ENCODE measurements at places on chromosomes 3 and 15.

DNA sequence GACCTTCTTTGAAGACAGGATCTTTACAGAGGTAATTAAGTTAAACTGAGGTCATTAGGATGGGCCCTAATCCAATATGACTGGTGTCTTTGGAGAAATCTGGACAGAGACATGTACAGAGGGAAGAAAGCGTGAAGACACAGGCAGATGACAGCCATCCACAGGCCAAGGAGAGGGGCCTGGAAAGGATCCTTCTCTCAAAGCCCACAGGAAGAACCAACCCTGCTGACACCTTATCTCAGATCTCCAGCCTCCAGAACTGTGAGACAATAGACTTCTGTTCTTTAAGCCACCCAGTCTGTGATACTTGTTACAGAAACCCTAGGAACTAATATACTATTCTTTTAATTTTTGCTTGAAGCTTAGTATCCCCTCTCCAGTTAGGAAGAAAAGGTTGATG, 74.2 kb downstream of the WDR76 start:
- no peak for DNase-seq
- peaks cover 2% of the 10 kb centered on the region for H3K36me3 ChIP-seq
- H3K4me1 ChIP-seq: peaks cover 3% of the 10 kb centered on the region
- H3K4me3 ChIP-seq: no peak overlapping the region
- H3K27ac ChIP-seq: no peak overlapping the region

DNA sequence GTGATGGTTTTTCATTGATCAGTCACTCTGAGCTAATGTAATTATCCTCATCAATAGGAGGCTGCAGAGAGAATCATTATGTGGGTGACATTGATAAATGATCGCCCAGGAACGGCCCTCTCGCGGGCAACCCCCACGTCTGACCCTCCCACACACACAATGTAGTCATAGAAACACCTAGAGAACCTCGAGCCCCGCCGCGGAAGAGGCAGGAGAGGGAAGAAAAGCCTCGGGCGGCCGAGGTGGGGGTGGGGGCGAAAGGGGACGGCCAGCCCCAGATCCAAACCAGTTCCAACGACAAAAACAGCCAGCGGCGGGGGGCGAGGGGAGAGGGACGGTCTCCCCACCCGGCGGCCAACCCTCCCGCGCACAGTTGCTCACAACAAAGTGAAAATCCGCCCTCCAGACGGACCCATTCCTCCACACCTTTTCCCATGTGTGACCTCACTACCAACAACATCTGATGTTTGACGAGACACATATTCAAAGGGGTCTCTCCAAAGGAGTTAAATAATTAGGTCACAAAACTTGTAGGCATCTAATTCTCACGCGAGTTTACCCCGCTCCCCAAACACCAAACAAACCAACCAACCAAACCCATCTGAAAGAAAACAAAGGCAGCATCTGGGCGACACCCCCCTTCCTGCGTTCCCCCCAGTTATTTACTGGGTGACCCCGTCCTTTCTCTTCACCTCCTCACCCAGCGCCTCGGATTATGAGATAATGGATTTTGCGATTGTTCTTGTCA, 213.0 kb downstream of the MEIS2 start:
- H3K27me3 ChIP-seq: peaks cover 75% of the 10 kb centered on the region
- H3K4me3 ChIP-seq: no peak overlapping the region
- H3K36me3 ChIP-seq: no peaks in the 10 kb centered on the region
- no peaks in the 10 kb centered on the region for H3K4me1 ChIP-seq
- H3K27ac ChIP-seq: no peak overlapping the region

- peaks cover 12% of the 10 kb centered on the region for H3K36me3 ChIP-seq
- peak overlapping the region; percentile 83 for H3K4me3 ChIP-seq
- H3K27me3 ChIP-seq: no peaks in the 10 kb centered on the region
These were observed 57.0 kb downstream of the IQSEC1 start for GRCh38 chr3:13016083-13016720.

DNA sequence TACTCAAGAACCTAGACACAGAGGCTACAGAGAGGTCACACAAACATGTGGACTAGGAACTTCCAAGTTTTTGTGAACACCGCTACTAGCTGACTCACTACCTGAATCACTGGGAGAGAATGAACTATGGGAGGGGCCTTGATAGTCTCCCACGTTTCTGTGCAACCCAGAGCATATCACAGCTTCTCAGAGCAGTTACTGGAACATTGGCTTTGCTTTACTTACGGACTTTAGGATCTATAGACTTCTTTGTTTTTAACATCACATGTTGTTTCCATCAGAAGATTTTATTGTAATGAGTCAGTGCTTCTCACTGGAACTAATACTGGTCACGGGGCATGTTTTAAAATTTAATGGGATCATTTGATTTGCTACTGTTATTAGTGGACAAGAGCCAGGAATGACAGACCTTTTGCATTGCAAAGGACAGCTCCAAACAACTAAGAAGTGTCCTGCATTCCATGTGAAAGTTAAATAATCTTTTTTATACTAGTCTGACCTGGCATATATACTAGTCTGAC, 35.6 kb downstream of the RTP4 start:
- DNase-seq: no peak
- peaks cover 22% of the 10 kb centered on the region for H3K27me3 ChIP-seq
- H3K27ac ChIP-seq: no peak overlapping the region
- no peak overlapping the region for H3K4me3 ChIP-seq

GRCh38 chr15:57401546-57401945, 25.2 kb downstream of the CGNL1 start:
- DNase-seq: no peak
- no peak overlapping the region for H3K4me3 ChIP-seq
- peaks cover 6% of the 10 kb centered on the region for H3K27me3 ChIP-seq

DNA sequence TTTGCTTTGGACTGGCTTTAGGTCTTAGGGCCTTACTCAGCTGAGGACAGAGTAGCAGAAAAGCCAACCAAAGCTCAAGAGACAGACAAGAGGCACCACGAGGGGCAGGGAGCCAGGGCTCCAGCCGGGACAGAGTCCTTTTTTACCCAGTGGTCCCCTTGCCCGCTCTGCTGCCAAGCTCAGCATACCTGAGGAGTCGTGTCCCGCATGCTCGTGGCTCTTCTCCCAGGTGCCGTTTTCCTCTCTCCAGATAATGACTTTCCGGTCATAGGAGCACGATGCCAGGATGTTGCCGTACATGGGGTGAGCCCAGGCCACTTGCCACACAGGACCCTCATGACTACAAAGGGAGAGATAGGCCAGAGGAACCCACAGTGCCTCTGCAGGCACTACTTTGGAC, 8.5 kb downstream of the SEC13 start:
- H3K27me3 ChIP-seq: no peaks in the 10 kb centered on the region
- DNase-seq: no peak
- no peak overlapping the region for H3K4me3 ChIP-seq
- peaks cover 4% of the 10 kb centered on the region for H3K4me1 ChIP-seq

DNA sequence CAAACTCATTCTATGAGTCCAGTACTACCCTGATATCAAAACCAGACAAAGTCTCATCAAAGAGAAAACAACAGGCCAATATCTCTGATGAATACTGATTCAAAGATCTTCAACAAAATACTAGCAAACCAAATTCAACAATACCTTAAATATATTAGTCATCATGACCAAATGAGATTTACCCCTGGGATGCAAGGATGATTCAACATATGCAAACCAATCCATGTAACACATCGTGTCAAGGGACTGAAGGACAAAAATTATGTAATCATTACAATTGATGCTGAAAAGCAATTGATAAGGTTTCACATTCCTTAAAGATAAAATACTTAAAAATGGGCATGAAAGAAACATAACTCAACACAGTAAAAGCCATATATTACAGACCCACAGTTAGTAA, 1476.9 kb downstream of the SI start:
- H3K4me3 ChIP-seq: no peak overlapping the region
- no peaks in the 10 kb centered on the region for H3K36me3 ChIP-seq
- no peak for DNase-seq
- no peaks in the 10 kb centered on the region for H3K4me1 ChIP-seq

GRCh38 chr3:186067360-186068242, 41.3 kb downstream of the ETV5 start:
- H3K27me3 ChIP-seq: peaks cover 80% of the 10 kb centered on the region
- H3K4me3 ChIP-seq: peak overlapping the region; percentile 45
- peaks cover 6% of the 10 kb centered on the region for H3K4me1 ChIP-seq
- H3K27ac ChIP-seq: no peak overlapping the region

DNA sequence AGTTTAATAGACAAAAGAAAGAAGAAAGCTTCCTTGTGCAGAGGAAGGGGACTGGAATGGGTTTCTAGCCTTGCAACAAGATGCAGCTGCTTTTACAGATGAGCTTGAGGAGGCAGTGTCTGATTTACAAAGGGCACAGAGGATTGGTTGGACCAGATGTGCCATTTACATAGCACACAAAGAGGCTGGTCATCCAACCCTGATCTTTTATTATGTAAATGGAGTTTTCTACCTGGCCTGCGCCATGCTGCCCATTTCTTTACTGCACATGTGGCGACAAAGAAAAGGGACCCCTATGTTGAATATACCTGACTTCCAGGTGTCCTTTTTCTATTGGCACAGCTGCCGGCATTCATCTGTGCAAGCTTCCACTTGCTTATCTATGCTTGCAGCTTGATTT, 409.4 kb upstream of the FRG2C start:
- no peaks in the 10 kb centered on the region for H3K36me3 ChIP-seq
- H3K27me3 ChIP-seq: no peaks in the 10 kb centered on the region
- H3K27ac ChIP-seq: no peak overlapping the region
- H3K4me1 ChIP-seq: no peaks in the 10 kb centered on the region
- no peak overlapping the region for H3K4me3 ChIP-seq

DNA sequence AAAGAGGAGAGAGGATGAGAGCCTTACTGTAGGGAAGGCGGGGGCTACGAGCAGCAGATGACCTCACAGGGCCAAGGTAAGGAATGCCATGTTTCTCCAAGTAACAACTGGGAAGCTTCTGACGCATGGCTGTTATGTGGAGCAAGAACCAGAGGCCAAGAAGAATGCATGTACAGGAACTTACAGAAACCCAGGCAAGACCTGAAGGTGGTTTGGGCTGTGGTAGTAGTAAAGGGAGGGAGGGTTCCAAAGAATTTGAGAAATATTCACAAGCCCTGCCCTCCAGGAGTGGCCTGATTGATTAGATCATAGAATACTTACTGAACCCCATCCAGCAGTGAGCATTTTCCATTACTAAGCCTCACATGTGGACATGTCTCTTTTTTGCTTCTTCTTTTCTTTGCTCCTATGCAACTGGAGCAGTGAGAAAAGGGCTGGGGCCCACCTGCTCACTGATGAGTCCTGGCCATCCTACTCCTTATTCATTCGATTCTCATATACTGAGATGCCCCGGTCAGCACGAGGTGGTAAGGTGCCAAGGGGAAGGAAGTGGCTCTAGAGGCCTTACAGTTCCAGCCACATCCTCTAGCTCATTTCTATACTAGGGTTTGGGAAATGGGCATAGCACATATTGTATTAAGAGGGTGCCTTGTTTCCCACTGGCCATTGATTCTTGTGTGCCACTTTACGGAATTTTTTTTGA, 8.3 kb upstream of the SLC12A8 start:
- H3K27ac ChIP-seq: no peak overlapping the region
- no peak overlapping the region for H3K4me3 ChIP-seq
- no peak for DNase-seq

GRCh38 chr3:143054011-143054410, 52.6 kb downstream of the U2SURP start:
- no peak for DNase-seq
- H3K36me3 ChIP-seq: peaks cover 58% of the 10 kb centered on the region
- peaks cover 3% of the 10 kb centered on the region for H3K4me1 ChIP-seq

DNA sequence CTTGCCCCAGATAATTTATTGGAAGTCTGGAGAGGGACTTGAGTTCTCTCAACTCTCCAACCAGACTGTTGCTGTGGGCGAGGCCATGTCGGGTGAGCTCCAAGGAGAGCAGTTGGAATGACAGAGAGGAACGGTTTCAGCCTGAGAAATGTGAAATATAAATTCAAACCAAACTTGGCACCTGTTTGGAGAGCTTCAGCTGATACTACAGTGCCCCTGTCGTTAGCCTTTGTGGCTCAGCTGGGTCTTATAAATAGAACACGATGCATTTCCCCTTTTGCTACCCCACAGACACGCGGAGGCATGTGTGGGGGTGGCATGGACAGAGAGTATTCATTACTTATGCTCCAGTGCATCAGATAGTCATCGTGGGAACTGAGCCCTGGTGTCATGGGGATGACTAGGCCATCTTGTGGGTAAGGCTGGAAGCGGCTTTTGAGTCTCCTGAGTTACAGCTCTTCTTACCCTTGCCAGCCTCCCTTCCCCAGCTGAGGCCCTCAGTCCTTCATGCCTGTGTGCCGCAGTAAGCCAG, 15.6 kb downstream of the SMAD3 start:
- H3K4me3 ChIP-seq: peak overlapping the region; percentile 41
- DNase-seq: peak; percentile 81

- H3K27me3 ChIP-seq: no peaks in the 10 kb centered on the region
- DNase-seq: no peak
- H3K4me1 ChIP-seq: no peaks in the 10 kb centered on the region
These were observed 101.1 kb downstream of the RYR3 start for GRCh38 chr15:33411596-33412540.

DNA sequence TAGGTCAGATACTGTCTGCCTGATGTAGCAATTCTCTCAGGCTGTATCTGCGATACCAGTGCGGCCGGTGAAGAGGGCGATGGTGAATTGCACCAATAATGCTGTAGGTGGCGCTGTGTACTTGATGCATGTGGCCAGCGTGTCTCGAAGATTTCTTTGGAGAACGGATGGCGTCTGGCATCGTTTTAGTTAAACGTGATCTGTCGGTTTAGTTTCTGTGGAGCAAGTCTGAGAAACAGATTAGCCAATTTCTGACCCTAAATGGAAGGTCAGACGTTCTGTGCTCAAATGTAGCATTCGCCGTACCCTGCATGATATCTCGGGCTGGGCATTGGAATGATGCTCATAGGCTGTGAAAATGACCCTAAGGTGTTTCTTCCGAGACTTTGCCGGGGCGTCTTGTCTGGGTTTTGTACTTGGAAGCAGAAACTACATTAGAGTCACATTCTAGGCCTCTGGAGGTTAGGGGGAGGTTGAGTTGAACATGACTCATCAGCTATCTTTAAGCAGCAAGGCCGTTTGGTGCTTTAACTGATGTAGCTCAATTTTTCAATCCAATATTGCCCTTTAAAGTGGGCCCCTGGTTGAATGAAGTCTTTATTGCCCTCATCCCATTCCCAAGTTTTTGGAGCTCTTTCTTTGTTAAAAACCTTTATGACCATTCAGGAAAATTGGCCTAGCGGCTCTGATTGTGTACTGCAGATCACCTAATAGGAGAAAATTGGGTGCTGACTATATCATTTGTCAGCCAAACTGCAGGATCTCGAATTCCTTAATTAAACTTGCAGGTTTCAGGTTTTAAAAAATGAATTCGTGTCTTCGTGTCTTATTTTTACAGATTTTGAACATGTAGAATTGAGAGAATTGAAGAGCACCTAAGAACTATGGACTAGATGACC, 80.0 kb downstream of the SQOR start:
- peaks cover 13% of the 10 kb centered on the region for H3K27me3 ChIP-seq
- H3K27ac ChIP-seq: no peak overlapping the region
- no peak overlapping the region for H3K4me3 ChIP-seq
- H3K4me1 ChIP-seq: peaks cover 3% of the 10 kb centered on the region

GRCh38 chr3:184177331-184177731, 2.7 kb downstream of the AP2M1 start:
- H3K4me3 ChIP-seq: no peak overlapping the region
- no peaks in the 10 kb centered on the region for H3K27me3 ChIP-seq
- H3K27ac ChIP-seq: no peak overlapping the region
- peaks cover 45% of the 10 kb centered on the region for H3K36me3 ChIP-seq
- H3K4me1 ChIP-seq: peaks cover 20% of the 10 kb centered on the region

GRCh38 chr3:57805266-57805665, 49.2 kb downstream of the SLMAP start:
- no peak overlapping the region for H3K27ac ChIP-seq
- no peak for DNase-seq
- peaks cover 41% of the 10 kb centered on the region for H3K4me1 ChIP-seq
- no peaks in the 10 kb centered on the region for H3K27me3 ChIP-seq
- peaks cover 2% of the 10 kb centered on the region for H3K36me3 ChIP-seq
